ENCODE measurements at places on chromosomes 2 and 18.

GRCh38 chr2:223856584-223856983 is 19.2 kb upstream of the AP1S3 start:
- DNase-seq = no peak

GRCh38 chr18:79965119-79965902 is 868 bp downstream of the HSBP1L1 start:
- peak; percentile 61 for DNase-seq

DNA sequence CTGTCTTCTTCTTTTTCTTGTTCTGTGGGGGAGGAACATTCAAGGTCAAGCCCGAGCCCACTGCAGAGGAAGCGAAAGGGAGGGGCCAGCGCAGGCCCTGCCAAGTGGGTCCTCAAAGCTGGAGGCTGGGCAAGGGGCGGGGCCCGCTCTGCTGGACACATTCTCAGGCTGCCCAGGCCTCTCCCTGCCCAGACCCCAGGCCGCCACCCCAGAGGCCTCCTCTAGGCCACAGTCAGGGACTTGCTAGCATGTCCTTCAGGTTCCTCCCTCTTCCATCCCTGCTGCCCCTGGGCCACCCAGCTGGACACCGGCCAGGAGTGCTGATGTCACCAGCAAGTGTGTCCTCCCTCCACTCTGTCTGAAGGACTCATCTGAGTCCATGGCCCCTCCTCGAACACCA is 44.1 kb downstream of the KIF1A start:
- peak; percentile 76 for DNase-seq

DNA sequence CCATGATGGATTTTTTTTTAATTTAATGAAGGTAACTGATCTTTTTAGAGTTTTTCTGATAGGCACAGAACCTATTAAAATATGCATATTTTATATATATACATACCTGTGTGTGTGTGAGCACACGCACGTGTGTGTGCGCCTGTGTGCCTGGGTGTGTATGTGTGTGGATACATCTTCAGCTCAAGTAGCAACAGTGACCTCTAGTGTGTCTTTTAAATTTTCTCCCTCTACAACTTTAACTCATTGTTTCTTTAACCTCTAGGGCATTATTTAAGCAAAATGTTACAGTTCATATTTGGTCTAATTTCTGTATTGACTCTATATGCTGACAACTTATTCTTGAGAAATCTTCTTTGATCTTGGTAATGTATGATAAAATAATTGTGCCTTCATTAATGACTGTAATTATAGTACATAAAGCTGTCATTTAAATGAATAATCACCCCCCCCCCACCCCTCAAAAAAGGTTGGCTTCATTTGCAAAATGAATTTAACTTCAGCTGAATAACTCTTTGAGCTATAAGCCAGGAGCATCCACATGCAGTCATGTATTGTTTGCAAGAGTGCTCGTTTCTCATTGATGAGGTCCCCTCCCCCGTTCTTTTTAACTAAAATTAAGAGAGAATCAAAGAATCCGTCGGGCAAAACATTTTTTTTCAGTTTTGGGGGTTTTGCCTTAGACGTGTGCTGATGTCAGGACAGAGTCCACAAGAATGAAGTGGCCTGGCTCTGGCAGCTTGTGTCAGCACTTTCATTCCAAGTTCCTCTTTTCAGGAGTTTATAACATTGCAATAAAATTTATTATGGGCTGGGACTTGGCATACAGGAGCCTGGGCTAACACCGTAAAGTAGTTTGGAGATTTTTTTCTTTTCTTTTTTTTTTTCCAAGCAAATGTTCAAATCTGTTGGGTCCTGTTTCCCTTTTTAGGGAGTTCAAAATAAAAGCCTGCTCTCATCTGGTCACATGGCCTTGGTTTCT is 80.0 kb downstream of the ETAA1 start:
- DNase-seq = peak; percentile 47

- DNase-seq = no peak
Observed at GRCh38 chr2:153311432-153311831, 167.1 kb downstream of the RPRM start.

- no peak for DNase-seq
Observed at GRCh38 chr2:85273738-85274731, 53.8 kb downstream of the TGOLN2 start.

DNA sequence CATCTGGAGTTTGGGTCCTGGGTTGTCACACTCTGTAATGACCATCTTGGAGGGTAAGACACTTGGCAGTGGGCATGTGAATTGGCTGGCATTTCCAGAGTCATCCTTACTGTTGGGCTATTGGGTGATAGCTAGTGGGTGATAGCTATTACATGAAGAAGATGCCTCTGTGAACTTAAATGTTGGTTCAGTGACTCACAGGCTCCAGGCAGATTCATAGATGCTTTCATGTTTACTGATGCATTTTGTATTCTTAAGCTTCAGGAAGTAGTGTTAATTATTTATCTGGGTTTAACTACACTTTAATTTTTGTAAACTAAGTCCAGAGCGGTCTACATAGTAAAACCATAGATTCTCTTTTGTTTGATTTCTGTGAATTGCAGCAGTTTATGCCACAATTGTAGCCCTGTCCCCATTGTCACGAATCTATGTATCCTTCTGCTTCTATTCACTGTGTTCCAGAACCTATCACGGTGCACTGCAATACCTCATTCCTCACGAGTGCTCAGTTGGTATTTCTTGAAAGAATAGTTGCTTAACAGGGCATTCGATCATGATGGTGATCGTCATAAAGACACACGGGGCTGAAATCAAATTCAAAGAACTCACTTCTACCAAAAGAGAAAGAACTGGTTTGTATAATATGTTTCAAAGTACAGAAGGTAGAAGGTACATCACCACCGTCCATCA is 79.7 kb downstream of the GBX2 start:
- DNase-seq = no peak

GRCh38 chr2:241976296-241976695 is 106.8 kb downstream of the RTP5 start:
- no peak for DNase-seq

GRCh38 chr18:11480692-11481091 is 128.7 kb upstream of the SLC35G4 start:
- DNase-seq = no peak

GRCh38 chr2:196464311-196464710 is 175.2 kb upstream of the CCDC150 start:
- no peak for DNase-seq

- no peak for DNase-seq
Observed at GRCh38 chr2:44713170-44713569, 228.3 kb upstream of the SIX3 start.

GRCh38 chr18:2240311-2240705 is 331.0 kb downstream of the METTL4 start:
- DNase-seq = no peak

- DNase-seq = peak; percentile 62
Observed at GRCh38 chr2:188629753-188630527, 338.3 kb downstream of the GULP1 start.

- no peak for DNase-seq
Observed at GRCh38 chr2:31853521-31853920, 157.3 kb downstream of the MEMO1 start.

- DNase-seq = peak; percentile 89
Observed at GRCh38 chr2:47069628-47070154, 85.4 kb downstream of the STPG4 start.

DNA sequence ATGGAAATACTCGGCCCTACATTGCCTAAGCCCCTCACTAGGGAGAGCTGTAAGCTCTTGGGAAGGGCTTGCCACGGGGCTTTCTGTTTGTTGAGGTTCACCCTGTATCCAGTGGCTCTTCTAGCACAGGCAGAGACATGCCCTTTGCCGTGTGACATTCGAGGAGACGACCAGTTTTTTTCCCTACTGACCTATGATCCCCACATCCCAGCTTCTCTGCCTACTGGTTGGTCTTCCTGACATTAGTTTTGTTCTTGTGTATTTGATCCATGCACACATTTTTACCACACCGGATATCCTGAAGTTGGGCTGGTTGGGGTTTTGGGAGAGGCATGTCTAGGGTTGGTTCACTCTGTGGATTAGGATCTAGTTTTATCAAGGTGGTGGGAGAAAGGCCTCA is 69.3 kb downstream of the NPAS2 start:
- no peak for DNase-seq

DNA sequence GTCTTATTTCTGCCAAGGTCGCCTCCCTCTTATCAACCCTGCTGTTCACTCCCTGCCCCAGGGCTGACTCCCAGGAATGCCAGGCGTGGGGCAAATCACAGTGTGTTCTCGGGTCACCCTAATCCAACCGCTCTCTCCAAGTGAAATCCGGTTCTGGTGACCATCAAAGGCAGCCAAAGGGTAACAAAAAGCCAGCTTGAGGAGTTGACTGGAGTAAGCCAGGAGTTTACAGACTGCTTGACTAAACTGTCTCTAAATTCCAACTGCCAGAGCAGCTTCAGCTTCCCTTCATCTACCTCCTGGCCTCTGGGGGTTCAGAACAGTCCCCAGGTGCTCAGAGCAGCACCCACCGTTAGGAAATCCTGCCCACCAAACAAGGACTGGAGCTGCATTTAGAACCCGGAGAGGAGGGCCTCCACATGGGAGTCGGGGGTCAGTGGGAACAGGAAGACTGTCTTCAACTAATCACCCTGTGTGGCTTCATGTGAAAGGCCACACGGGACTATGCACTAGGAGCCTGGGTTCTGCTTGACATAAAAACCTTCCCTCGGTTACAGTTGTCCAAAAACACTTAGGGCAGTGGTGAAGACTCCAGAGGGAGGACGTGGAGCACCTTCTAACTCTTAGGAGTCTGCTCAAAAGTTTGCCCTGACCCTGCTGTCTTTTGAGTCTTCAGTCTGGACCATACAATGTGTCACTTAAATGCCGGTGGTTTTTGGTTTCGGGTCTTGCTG is 24.2 kb upstream of the MCFD2 start:
- no peak for DNase-seq

DNA sequence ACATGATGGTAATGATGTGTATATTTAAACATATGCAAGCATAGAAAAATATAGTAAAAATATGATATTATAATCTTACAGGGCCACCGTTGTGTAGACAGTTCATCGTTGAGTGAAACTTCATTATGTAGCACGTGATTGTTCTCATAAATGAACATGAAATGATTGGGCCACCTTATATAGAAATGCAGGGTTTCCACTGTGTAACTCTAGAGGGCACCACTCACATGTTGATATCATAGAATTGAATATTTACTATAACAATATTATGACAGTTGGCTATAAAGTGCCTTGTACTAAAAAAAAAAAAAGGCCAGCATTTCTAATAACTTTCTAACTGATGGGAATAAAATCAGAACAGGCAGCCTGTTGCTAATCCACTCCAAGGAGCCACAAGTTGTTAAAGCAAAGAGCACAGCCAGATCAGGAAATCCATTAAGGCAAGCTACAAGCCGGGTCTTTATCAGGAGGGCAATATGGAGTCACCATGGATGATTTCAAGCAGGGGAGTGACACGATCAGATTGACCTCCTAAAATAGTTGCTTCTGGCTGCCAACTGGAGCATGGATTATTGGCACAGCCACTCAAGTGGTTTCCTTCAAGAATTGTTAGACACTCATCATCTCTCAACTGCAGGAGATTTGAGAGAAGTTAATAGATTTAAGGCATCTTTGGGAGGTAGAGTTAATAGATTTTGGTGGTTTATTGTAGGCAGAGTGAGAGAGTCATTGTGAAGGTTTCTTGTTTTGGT is 16.7 kb downstream of the IL1F10 start:
- DNase-seq = no peak

DNA sequence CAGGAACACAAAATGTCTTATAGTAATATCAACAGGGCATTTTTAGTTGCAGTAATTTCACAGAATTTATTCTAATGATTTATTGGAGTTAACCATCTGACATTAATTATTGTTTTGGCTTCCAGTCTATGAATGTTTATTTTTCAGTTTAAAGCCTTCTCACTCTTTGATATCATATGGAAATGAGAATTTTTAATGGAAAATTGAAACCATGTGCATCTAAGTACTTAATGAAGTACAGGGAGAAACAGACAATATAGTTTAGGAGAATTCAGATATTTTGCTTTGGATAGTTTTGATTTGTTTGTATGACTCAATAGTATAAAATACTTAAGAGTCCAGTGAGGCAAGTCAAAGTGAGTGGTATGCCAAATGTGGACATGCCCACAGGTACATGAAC is 126.1 kb downstream of the OLA1 start:
- DNase-seq = no peak

- DNase-seq = no peak
Observed at GRCh38 chr2:210432633-210433032, 43.9 kb downstream of the LANCL1 start.

GRCh38 chr2:145715601-145716000 is 1195.7 kb upstream of the ZEB2 start:
- no peak for DNase-seq
